ENCODE measurements at places on chromosomes 4 and X. TPM values are rescaled to one million over a fixed set of nuclear protein-coding genes. Genes with fewer than 3 reads are reported as not detected.

HMGN5 gene
- 2.7 TPM for total RNA-seq

DNA sequence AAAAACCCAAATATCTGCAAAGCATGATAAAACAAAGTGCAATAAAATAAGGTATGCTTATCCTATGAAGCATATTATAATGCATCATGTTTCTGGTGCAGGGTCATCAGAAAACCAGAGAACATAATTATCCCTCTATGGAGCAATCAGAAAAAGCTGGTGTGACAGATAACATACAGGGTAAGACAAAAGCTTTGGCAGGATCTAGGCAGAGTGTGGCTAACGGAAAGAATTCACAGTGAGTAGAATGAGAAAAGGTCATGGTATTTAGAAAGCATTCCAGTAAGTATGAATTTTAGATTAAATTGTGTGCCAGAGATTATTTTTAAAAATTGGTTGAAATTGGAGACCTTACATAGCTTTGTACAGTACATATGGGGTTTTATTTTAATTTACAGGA, 29.0 kb upstream of the UGT2B4 start:
- DNase-seq: no peak

GRCh38 chr4:37858872-37859271, 32.0 kb upstream of the TBC1D1 start:
- DNase-seq: no peak

NAA11 gene
- total RNA-seq: not detected

MXRA5 gene
- not detected for total RNA-seq

DNA sequence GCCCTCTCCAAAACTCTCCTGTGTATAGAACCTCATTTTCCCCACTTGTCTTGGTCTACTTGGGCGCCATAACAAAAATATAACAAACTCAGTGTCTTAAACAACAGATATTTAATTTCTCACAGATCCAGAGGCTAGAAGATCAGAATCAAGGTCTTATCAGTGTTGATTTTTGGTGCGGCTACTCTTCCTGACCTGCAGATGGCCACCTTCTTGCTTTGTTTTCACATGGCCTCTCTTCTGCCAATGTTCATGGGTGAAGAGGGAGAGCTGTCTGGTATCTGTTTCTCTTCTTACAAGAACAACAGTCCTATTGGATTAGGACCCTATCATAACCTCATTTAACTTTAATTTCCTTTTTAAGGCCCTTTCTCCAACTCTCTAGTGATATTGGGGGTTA, 177.3 kb downstream of the PABPC4L start:
- DNase-seq: no peak

- no peak for DNase-seq
Measured at GRCh38 chrX:155857561-155857960, 23.6 kb upstream of the VAMP7 start.
